ENCODE measurements at places on chromosomes 5 and 9.

- no peak for DNase-seq
These were observed 14.9 kb downstream of the BRD3OS start for GRCh38 chr9:134040176-134040565.

DNA sequence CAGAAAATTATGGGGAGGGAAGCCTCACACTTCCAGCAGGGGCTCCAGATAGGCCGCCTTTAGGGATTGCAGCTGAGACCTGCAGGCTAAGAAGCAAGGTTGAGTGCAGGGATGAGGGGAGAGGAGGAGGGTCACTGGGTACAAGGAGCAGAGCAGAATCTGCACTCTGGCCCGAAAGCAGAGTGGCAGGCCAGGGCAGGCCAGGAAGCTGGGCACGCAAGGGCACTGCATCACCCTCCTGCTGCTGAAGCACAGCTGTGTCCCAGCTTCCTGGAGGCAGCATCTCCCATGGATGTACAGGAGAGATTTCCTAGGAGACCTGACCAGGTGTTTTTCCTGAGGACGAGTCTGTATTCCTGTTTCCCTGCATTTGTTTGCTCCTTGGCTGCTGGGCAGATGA, 92.1 kb downstream of the SYK start:
- no peak for DNase-seq

GRCh38 chr5:83363111-83363885, 108.2 kb upstream of the VCAN start:
- DNase-seq: no peak

DNA sequence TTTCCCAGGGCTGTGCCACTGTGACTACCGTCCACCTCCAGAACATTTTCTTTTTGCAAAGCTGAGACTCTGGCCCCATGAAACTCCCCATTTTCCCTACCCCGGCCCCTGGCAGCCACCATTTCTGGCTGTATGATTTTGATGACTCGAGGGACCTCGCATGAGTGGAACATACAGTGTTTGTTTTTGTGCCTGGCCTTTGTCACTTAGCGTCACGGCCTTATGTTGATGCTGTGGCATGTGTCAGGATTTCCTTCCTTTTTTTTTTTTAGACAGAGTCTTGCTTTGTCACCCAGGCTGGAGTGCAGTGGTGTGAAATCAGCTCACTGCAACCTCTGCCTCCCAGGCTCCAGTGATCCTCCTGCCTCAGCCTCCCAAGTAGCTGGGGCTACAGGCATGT, 42.7 kb downstream of the ASS1 start:
- no peak for DNase-seq

DNA sequence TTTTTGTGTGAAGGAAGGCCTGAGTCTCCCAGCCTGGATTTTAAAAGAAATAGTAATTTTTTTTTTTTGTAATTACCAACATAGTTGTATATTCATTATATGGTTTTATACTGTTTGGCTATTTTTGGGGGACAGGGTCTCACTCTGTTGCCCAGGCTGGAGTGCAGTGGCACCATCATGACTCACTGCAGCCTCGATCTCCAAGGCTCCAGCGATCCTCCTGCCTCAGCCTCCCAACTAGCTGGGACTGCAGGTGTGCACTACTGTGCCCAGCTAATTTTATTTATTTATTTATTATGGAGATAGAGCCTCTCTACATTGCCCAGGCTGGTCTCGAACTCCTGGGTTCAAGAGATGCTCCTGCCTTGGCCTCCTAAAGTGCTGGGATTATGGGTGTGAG, 5.1 kb downstream of the LRRC8A start:
- DNase-seq: no peak

- no peak for DNase-seq
These were observed 80.8 kb downstream of the TLE4 start for GRCh38 chr9:79652598-79652997.

DNA sequence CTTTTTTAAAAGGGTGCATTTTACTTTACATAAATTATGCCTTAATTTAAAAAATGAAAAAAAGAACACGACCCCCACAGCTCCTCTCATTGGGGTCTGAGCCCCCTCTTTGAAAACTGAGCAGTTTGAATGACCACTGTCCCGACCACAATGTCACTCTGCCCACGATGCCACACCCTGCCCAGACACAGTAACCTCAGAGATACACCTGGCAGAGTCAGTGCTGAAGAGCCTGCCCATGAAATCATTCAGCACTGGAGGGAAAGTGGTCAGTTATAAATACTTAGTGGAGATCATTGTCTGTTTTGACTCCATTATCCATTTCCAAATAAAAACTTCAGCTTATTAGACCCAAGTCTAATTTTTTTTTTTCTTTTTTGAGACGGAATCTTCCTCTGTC, 49.3 kb downstream of the DNAJC21 start:
- no peak for DNase-seq

DNA sequence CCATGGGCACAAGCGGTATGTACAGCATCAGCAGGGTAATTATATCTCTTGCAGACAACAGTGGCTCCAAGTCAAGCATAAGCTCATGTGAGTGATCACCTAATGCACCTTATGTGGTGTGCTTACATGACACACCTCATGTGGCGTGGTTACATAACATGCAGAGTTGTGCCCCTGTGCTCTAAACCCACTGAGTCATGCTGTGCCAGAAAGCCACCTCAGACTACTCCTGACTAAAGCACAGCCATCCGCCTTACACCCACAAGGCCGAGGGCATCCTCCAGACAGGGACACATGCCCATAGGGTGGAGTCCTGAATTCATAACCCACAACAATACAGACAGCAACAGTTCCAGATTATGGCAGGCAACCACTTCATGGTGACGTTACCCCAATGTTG, 163.7 kb upstream of the SLC30A5 start:
- DNase-seq: no peak

GRCh38 chr9:86069206-86069869, 30.0 kb downstream of the GOLM1 start:
- DNase-seq: no peak

DNA sequence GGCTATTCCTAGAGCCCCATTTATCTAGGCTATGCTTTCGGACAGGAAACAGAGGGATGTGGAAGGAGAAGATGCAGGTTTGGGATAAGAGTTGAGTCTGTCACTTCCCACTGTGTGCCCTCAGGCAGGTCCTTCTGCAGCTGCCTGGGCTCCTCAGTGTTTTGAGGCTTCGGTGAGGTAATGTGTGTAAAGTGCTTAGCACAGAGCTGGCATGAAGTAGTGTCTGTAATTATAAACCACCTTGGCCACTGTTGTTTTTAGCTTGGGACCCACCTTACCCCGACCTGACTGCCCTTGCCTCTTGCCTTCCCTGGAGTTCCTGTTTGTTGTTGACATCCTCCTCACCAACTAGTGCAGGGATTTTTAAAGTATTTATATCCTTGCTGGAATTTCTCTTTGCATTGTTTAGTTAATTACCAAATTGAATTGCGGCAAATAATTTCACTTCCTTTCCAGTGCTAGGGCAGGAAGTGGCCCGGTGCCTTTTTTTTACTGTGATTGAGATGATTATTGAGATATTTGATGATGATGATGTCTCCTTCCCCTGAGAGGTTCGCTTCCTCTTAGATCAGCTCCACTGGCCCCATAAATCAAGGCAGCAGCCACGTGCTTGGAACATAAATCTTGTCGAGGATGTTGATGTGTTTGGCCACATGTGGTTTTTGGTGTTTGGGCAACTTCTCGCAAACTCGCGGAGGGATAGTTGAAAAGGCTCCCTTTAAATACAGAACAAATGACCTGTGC, 38.3 kb upstream of the DAB2IP start:
- no peak for DNase-seq

DNA sequence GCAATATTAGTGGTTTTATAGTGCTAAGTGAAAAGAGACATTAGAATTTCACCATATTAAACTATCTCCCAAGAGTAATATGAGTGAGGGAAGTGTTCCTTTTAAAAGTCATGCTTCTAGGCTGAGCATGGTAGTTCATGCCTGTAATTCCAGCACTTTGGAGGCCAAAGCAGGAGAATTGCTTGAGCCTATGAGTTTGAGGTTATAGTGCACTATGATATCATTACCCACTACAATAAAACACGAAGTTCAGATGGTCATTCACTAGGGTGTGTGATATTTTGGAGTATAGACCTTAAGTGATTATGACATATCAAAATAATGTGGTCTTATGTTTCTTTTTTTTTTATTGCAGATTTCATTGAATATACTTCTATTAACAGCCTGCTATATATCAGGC, 6.7 kb downstream of the KIF2A start:
- no peak for DNase-seq

GRCh38 chr9:87334366-87334765, 163.3 kb upstream of the DAPK1 start:
- no peak for DNase-seq

DNA sequence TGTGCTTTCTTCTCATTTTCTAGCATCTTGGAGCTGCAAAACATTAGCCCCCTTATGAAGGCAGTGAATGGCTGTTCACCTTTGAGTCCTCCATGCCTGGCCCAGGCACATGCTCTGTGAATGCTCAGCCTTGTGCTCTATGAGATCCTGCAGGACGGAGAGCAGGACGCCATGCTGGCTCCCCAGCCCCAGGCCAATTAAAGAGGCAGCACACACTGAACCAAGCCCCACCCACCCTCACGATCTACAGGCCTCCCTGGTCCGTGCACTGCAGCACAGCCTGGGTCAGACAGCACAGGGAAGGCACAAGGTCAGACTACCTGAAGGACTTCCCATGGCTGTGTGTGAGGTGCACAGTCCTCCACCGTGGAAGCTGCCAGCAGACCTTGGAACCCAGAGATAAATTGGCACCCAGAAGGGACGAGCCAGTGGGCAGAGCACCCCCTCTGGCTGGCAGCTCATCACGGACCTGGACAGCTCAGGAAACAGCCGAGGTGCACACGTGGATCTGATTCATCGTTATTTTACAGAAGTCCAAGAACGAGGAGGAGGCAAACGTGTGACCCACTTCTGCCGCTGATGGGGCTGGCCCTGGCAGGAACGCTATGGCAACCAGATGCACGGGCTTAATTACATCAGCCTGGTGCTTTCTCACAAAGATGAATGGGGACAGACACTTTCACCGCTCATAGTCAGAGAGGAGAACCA, 59.5 kb downstream of the OLFM1 start:
- no peak for DNase-seq

GRCh38 chr5:2334719-2335118, 416.8 kb downstream of the IRX2 start:
- DNase-seq: no peak

- no peak for DNase-seq
These were observed 1417.0 kb upstream of the ACO1 start for GRCh38 chr9:30967476-30967875.

DNA sequence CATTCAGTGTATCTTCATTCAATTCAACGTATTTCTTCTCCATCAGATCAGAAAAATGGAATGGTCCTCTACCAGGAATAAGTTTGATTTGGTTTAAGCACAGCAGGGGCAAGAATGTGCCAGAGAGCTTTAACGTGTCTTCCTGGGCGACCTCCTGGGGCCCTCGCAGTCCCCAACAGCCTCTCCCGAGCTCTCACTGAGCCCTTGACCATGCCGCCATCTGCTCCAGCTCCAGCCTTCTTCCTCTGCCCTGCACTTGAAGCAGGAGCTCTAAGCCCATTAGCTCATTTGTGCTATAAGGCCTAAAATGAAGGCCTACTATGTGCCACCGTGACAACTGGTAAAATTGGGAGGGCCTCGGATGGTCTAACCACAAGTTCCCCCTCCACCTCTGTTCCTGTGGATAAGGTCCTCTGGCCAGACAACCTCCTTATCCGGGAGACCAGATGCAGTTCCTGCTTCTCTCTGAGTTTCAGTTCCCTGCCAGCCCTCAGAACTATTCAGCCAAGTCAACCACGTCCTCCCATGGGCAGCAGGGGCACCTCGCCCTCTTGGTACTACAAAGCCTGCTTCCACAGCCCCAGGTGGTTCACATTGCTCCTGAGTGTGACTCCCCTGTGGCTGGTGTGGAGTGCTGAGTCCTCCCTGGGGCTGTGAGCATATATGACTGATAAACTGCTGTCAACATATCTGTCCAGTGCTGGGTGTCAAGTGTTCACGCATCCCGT, 35.8 kb downstream of the C5orf15 start:
- no peak for DNase-seq

DNA sequence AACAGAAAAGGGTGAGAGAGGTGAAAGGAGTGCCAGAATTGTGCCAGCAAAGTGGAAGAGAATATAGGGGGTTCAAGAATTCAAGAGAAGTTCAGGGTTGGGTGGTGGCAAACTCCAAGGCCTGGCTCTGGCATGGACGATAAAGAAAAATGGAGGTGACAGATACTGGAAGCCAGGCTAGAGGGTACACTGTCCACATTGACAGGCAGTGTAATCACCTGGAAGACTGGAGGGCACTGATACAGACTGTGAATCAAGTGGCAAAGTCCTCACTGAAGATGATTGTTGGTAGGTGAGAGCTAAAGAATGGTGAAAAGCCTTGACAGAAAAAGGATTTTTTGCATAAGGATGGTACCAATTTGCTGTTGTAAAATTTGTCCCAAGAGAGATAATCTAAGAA, 7.1 kb downstream of the SAR1B start:
- no peak for DNase-seq

DNA sequence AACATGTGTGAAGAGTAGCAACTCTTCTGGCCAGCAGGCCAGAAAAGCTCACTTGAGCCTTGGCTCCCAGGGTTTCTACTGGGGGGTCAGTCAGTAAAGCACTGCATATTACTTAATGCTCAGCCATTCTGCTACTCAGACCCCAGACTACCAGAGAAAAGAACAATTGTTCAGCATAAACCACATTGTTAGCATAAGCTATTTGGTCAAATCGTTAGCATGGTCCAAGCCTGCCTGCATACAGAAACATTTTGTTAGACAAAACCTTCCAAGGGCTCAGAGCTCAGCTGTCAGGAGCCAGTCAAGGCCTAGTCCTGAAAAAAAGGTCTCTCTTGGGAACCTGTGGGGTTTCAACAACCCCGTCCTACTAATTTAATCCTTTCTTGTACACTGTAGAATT, 449.3 kb downstream of the PRR16 start:
- DNase-seq: no peak

- DNase-seq: no peak
These were observed 27.2 kb downstream of the AHRR start for GRCh38 chr5:348726-349125.

- no peak for DNase-seq
These were observed 22.8 kb downstream of the URM1 start for GRCh38 chr9:128393970-128394369.

GRCh38 chr5:149418910-149419531, 39.9 kb upstream of the IL17B start:
- DNase-seq: no peak

DNA sequence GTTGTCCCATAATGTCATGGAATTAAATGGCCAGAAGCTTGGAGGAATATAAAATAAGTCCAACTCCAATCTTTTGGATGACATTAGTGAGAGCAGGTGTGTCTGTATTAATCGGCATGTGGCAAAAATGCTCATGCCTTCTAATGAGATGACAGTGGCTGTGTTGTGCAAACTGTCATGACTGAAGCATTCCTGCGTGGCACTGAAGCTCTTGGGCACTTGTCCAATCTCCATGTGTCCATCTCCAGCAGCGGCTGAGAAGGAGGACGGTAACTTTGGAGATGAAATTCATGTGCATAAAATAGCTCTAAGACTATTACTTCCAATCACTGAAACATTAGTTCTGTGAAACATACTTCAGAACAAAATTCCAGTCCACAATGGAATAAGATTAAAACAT, 697.5 kb upstream of the GRAMD2B start:
- DNase-seq: no peak
